ENCODE measurements at places on chromosomes 12 and 14. TPM values are rescaled to one million over a fixed set of nuclear protein-coding genes. Genes with fewer than 3 reads are reported as not detected.

- DNase-seq = no peak
Measured at GRCh38 chr12:68240079-68240478, 13.3 kb downstream of the IL22 start.

DNA sequence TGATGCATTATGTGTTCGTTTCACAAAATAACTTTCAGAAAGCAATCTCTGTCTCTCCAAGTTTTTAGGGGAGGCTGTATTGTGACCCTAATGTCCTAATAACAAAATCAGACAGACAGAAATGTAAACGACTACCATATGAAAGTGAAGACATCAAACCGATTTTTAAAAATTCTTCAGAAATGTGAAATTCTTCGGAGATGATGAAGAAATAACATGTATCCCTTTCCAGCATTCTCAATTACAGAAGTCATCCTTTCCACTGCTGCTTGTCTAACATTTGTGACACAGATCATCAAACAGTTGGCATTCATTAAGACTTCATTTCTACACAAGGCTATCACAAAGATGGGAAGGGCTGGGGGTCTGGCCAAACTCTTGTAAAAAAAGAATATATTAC is 41.0 kb downstream of the DMAC2L start:
- DNase-seq = no peak

DNA sequence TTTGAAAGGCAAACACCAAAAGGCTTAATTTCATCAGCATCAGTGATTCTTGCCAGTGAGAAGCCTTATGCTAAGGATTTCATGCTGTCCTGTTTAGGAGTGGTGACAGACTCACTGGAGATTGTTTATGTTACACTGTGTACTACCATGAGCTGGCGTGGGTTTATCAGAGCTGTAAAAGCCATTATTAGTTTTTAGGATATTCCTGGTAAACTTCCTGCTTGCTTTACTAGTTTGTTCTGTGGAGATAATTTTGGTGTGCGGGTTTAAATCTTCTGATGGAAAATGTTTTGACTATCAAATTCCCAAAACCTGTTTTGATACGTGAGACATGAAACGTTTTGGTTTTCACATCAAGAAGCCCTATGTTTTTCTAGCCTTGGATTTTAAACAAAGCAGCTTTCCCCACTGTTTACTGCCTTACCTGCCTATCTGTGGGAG is 15.2 kb downstream of the PPFIBP1 start:
- no peak for DNase-seq

Gene IFI27
- total RNA-seq = 96.3 TPM

Gene HIF1A
- total RNA-seq = 305 TPM

DNA sequence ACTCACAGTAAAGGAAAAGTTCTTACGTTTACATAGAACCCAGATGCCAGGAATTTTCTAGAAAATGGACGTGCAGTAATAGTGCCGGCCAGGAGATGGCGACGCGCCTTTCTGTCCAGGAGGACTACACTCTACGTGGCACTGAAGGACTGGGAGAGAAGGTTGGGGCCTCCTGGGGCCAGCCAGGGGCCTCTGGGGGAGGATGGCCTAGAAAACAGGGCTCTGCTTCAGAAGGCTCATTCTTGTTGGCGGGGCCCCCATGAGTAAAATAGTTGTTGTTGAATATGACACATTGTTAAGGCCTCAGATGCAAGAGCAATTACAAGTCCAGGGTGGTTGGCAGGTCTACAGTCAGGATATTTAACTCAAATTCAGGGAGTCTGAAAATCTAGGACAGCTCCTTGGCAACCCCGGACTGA is 120.1 kb upstream of the MAX start:
- DNase-seq = no peak

Gene SDR9C7
- 0.27 TPM for total RNA-seq

Gene UNC79
- 0.14 TPM for total RNA-seq

Gene BEGAIN
- total RNA-seq = 0.27 TPM

DNA sequence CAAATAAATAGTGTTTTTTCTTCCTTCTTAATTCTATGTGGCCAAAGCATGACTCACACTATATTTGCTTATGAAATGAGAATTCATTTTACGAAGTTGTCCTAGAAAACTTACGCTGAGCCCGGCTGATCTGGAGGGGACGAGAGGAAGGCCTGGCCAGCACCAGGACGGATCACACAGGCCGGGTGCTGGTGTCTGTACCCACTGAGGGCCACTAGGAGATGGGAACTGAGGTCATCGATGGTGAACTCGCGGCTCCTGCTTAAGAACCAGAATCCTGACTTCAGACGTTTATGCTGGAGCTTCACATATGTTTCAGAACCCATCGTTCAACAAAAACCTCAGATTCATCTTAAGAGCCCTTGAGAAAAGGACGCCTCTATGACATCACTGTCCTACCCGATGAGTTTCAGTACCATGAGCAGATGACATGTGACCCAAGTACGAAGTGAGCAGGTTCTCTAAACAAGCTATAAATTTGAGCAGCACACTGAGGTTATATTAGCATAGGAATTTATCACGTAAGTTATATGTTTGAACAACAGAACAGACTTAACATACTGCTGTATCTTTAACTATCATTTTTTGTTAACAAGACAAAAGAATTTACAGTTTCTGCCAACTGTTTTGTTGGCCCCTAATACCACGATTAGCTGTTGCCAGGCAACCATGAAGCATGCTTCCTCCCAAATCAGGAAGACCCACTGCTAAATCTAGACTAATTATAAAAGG is 111.9 kb downstream of the FOXN3 start:
- no peak for DNase-seq

Gene SIRT4
- total RNA-seq = 8.8 TPM

GRCh38 chr14:37257501-37258070 is 59.8 kb downstream of the MIPOL1 start:
- no peak for DNase-seq
